Skin of body (tissue), 3 donors: ENCODE measurements at places on chromosomes 1 and 21. TPM values are rescaled to one million over a fixed set of nuclear protein-coding genes. Genes with fewer than 3 reads are reported as not detected.

The CHIA gene
- 0.20 TPM for total RNA-seq

The TENT5C gene
- 42.5 TPM for total RNA-seq

The ADCY10 gene
- 0.20 TPM for total RNA-seq

The PLA2G2C gene
- total RNA-seq: not detected

The AURKAIP1 gene
- total RNA-seq: 35.0 TPM

The ANXA9 gene
- 4.7 TPM for total RNA-seq

The CXADR gene
- total RNA-seq: 44.4 TPM

The RHEX gene
- total RNA-seq: 5.5 TPM

The PRR9 gene
- total RNA-seq: 187 TPM

The ASCL5 gene
- not detected for total RNA-seq

The PTPRC gene
- total RNA-seq: 25.4 TPM

The CATSPERE gene
- total RNA-seq: 1.9 TPM

The FAM43B gene
- 0.79 TPM for total RNA-seq

The TNFRSF25 gene
- total RNA-seq: 11.6 TPM

The CD2 gene
- total RNA-seq: 0.49 TPM

The GART gene
- total RNA-seq: 58.1 TPM

The CFAP141 gene
- total RNA-seq: not detected
